ENCODE measurements at places on chromosomes 5 and 9.
A peak's percentile ranks its signal among the peaks of the same experiment; 100 is the strongest.

DNA sequence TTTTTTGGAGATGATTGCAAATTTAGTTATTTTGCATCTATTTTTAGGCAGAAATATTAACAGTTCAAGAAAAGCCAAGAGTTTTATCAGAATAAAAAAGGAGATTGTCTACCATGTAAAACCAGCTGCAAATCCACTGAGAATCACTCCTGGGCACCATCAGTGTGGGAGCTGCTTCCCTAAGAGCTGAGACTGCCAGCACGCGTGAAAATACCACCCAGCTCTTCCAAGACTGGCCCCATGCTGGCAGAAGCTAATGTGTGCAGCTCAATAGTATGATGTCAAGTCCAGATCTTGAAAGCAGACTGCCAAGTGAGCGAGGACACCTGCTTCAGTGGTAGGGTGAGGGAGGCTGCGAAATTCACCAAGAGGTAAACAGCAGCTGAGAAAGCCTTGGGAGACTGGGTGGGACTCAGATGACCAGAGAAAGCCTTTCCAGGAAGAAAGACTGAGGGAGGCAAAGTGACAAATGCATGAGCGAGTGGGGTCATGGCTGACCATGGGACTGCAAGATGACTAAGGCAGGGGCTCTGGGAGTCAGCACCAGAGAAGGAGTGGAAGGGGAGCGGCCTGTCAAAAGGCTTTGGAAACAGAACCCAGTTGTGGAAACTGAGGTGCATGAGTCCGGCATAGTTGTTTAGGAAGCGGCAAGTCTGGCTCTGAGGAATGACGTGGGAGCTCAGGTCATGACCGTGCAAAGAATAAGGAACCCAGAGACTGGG lies 200.9 kb downstream of the GADD45G start:
- no peak for DNase-seq

DNA sequence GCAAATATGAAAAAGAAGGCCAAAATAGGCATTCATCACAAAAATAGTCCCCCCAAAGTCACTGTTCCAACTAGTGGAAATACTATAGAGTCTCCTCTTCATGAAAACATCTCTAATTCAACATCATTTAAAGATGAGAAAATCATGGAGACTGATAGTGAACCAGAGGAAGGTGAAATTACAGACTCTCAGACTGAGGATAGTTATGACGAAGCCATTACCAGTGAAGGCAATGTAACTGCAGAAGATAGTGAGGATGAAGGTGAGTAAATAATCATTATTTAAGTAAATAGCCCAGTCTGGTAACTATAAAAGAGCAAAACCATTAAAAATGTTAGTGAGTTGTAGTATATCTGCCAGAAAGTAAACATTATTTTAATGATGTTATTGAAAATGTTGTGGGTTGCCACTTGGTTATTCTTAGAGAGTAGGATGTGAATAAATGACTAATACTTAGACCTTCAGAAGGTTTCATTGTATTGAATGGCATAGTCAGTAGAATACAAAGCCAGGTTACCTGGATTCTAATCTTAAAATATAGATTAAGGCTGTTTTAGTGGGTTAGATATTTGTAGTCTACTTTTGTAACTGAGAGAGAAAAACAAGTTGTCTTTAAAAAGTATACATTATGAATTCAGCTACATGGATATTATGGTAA lies 16.3 kb downstream of the AGGF1 start:
- DNase-seq = no peak

DNA sequence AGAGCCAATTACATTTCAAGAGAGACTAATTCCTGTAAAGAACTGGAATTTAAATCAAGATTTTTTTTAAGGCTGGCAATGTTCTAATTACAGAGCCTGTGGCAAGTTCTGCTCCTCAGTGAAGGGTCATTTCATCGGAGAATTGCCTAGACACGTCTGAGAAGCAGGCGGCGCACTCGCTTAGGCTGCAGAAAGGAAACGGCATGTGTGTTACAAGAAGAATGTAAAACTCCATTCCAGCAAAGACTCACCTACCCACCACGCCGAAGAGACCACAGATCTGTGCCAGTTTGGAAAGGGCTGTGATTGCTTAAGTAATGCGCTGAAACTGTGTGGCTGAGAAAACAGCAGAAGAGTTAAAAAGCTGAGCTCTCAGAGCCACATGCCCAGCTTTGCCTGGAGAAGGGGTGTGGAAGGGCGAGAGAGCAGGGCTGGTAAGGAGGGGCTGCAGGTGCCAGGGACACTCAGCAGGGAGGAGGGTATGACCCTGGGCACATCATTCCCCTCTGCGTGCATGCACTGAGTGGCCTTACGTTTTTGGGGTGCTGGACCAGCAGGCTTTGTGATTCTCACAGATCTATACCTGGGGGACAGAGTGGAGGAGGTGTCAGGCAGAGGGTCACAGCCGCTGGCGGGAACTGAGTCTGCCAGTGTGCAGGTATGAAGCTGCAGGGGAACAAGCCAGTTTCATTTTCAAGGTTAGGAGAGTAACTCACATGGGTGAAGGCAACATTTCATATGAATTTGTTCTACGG lies 17.8 kb upstream of the SLC25A51 start:
- no peak for DNase-seq

GRCh38 chr5:7668627-7669026 lies 182.3 kb downstream of the CFAP90 start:
- DNase-seq = no peak

- DNase-seq = no peak
Measured at GRCh38 chr5:118789366-118789765, 199.0 kb downstream of the DTWD2 start.

GRCh38 chr9:129709438-129710168 lies 43.2 kb downstream of the PTGES start:
- no peak for DNase-seq

DNA sequence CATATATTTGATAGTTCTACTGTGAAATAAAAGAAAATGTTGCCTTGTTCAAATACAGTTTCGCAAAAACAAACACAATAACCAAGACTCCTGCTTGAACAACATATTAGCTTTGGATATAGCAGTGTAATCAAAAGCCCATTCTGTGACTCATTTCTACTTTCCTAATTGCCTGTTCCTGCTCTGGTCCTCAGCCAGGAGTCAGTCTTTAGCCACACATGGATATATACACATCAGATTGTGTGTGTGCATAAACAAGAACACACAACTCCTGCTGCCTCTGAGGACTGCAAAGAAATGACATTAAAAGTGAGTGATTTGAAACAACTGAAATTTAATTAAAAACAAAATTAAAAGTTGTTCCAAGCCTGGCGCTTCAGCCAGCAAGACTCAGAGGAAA lies 334.8 kb downstream of the TRIM32 start:
- no peak for DNase-seq

DNA sequence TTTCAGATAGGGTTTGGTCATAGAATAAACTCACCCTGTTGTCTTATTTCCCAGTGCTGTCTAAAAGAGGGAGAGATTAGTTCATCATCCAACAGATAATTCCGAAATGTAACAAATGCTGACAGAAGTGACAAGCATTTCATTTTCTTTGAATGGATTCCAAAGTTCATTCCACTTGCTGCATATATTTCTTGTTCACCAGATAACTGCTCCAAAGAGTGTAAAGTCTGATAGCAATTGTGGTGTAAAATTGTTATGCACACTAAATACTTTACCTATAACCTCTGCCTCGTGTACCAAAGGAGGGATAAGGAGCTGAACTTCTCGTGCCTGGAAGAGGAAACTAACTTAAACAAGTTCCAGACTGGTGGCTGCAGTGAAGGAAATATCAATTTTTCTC lies 290.0 kb upstream of the ADAMTSL1 start:
- DNase-seq = no peak

- DNase-seq = no peak
Measured at GRCh38 chr5:15420201-15420600, 79.8 kb upstream of the FBXL7 start.

DNA sequence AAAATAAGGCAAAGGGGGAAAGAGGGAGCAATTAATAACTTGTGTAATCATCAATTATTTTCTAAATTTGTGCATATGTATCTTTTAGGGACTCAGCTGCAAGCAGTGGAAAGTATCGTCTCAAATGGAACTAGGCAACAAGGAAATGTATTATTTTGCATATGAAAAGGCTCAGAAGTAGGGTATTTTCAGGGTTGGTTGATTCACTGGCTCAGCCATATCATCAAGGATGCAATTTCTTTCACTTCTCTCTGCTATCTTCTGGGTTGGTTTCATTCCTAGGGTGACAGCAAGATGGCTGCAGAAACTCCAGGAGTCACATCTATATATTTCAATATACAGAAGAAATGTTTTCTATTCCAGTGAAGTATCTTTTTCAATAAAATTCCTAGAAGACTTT lies 509.8 kb downstream of the DMAC1 start:
- no peak for DNase-seq

GRCh38 chr5:41296066-41296465 lies 82.7 kb upstream of the C6 start:
- no peak for DNase-seq

GRCh38 chr5:12870872-12871539 lies 966.8 kb upstream of the CTNND2 start:
- DNase-seq = peak; percentile 11

GRCh38 chr5:66339896-66340295 lies 195.8 kb downstream of the SREK1 start:
- DNase-seq = no peak

- no peak for DNase-seq
Measured at GRCh38 chr9:131272212-131272611, 4.1 kb downstream of the FAM78A start.

DNA sequence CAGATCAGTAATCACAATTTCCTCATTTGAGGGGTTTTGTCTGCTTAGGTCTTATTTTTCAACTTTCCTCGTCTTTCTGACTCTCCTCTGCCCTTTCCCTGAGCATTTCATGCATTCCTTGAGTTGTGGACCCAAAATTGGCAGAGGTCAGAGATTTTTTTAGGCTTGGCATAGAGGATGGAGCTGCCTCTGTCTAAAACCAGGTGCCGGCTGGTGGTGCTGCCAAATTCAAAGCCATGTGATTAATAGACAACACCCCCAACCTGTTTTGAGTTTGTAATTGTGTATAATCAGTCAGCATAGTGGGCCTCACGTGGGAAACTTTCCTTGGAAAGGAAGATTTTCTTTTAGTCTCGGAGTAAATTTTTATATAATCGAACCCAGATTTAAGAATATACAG lies 39.6 kb downstream of the TJP2 start:
- no peak for DNase-seq

DNA sequence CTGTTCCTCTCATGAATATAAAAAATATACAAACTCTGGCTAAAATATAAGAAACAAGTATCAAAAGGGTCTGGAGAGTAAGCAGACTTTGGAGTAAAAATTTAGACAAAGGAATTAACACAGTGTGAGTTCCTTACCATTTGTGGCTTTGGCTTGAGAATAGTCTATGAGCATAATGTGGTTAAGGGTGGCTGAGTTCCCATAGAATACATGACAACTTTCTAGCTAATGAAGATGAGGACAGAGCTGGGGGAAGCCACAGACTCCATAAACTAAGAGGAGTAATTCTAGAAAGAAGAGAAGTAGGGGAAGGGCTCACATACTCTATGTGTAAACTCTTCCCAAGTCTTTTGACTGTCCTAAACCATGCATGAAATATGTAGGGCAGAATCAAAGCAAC lies 79.4 kb downstream of the CAAP1 start:
- no peak for DNase-seq

DNA sequence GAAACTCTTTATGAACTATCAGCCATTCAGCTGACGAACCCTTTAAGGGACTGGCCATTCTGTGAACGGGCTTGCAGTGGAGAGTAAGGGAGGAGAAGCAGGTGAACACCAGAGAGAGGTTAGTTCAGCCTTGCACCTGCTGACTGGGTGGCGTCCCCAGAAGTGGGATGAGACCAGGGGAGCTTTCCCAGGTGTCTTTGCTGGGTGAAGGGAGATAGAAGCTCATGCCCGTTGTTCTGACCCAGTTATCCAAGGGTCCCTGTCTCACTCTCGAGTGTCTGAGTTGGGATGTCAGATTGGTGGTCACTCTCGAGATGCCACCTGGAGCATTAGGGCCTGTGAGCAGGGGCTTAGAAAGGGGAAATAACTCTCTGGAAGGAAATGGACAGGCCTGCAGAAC lies 68.7 kb downstream of the MSX2 start:
- DNase-seq = no peak

GRCh38 chr9:121038362-121038761 lies 11.7 kb downstream of the C5 start:
- no peak for DNase-seq

- no peak for DNase-seq
Measured at GRCh38 chr5:59296317-59297264, 596.9 kb downstream of the PDE4D start.

GRCh38 chr9:35847792-35848572 lies 19.0 kb downstream of the TMEM8B start:
- peak; percentile 5 for DNase-seq

GRCh38 chr9:124426361-124426760 lies 11.1 kb upstream of the PSMB7 start:
- DNase-seq = no peak

GRCh38 chr9:61668846-61669245 lies 479.0 kb downstream of the SPATA31A7 start:
- no peak for DNase-seq

GRCh38 chr5:150154618-150155128 lies 972 bp downstream of the PDGFRB start:
- no peak for DNase-seq

DNA sequence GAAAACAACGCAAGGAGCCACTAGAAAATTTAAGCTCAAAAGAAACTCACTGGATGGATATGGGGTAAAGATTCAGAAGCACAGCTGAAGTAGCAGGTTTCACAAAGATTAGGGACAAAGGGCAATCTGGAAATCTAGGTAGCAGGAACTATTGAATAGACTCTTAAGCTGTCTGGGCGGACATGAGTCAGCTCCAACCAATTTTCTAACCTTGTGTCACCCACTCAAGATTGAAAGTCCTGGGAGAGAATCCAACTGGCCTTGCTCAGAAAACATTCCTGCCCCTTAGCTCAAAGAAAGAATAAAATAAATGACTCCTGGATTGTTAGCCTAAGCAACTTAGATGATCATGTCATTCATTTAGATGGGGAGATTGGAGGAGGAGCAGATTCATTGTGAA lies 69.2 kb downstream of the STK32A start:
- no peak for DNase-seq

- DNase-seq = no peak
Measured at GRCh38 chr9:104200456-104200994, 106.4 kb downstream of the SMC2 start.

- DNase-seq = no peak
Measured at GRCh38 chr5:100913298-100913697, 10.2 kb upstream of the ST8SIA4 start.

- no peak for DNase-seq
Measured at GRCh38 chr5:96017951-96018350, 56.3 kb upstream of the ELL2 start.

DNA sequence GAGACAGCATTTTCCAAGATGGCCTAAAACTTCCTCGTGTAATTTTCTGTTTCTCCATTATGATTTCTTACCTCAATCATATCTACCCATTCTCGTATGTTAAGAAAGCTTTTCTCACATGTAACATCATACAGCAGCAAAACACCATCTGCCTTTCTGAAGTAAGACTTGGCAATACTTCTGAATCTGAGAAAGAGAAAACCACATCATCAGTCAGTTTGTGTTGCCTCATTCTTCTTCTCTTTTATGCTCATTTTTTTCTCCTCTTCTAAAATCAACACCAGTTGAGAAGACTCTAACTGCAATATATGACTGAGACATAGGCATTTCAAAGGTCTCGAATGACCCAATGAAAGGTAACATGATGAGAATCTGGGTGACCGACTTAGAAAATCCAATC lies 66.0 kb downstream of the RASEF start:
- no peak for DNase-seq

- no peak for DNase-seq
Measured at GRCh38 chr5:169307646-169308045, 6.7 kb upstream of the SLIT3 start.

Measured in CD4-positive, alpha-beta T cell treated with Interleukin-1 beta for 1 hour (primary cell).